ENCODE measurements at places on chromosomes 11 and 22.

DNA sequence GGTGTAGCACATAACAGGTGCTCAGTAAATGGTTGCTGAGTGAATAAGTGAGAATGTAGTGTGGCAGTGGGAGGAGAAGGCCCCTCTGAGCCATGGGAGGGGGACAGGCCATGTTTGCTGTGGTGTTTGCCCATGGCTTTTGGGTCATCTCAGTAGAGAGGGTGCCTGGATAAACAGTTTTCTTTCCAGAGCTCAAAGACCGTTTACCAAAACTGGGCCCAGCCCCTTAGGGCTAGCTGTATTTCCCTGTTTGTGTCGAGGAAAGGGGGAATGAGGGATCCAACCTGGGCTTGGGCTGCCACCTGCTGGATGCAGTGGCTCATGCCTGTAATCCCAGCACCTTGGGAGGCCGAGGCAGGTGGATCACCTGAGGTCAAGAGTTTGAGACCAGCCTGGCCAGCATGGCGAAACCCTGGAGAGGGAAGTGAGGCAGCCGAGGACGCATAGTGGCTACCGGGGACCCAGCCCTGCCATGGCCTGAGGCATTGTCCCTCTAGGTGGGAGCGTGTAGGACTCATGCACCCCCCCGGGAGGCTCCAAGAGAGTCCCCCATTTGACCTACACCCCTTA lies 8.7 kb upstream of the LTO1 start:
- DNase-seq, result no peak

- no peak for DNase-seq
Observed at GRCh38 chr22:24498824-24499223, 3.7 kb downstream of the UPB1 start.

DNA sequence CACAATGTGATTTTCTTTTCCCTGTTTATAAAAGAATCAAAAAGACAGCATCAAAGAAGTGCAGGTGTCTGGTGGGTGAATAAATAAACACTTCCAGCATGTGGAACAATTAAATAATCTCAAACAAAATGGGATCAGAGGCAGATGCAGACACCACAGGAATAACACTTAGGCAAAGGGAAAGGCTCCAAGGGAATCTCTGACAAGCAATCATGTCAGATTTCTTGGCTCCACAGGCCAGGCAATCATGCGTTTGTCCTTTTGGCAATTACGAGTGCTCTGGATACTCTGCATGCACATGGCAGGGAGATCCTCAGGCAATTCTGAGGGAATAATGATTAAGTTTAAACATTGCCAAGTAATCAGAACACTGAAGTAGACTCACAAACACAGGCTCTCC lies 403.5 kb upstream of the LUZP2 start:
- no peak for DNase-seq

GRCh38 chr22:23080613-23081290 lies 10.4 kb downstream of the GNAZ start:
- DNase-seq, result no peak

DNA sequence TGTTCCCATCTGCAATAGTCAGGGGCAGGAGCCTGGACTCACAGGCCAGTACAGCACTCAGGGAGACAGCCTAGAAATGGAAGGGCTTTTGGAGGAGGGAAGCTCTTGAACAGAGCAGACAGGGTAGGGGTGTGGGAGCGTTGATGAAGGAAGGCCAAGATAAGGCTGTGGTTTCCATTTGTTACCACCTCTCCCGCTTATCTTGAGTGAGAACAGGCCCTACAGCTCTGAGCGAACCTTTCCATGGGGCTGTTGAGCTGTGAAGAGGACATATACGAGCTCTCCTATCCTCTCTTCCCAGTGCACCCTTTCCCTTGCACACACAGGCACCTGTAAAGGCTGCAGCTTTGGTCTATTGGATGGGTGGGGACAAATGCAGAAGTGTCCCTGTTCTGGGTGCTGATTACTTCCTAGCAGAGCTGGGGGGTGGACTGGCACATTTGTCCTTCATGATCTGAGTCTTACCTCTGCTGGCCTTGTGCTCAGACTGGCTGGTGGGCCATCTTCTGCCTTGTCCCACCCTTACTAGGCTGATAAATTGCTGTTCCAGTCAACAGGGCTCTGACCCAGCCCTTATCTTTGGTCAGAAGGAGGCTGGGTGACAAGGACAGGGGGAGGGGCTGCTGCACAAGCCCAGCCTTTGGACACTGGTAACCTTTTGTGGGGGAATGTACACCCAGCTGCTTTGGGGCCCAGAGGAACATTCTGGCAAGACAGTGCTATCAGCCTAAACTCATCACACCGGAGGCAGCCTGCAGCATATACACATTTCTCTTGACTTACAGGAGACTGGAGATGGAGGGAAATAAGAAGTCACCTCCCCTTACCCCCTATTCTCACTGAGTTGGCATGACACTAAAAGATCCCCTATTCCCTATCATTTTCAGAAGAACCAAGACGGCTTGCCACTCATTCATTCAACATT lies 80.1 kb upstream of the NNMT start:
- DNase-seq, result no peak

DNA sequence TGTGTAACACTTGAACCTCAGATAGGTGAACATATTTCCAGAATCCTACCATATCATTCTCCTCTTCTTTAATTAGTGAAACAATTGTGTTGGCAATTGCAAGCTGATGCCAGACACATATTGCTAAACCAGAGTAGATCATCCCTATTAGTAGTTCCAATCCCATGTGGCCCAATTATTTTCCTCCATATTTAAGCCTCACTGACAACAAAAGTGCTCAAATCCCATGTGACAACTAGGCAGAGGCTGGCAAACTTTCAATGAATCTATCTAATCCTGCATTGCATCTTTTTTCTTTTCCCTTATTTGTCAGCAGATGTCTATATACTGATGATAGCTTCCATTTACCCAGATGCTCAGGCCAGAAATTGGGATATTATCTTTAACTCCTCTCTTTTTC lies 90.4 kb downstream of the GRIA4 start:
- no peak for DNase-seq

DNA sequence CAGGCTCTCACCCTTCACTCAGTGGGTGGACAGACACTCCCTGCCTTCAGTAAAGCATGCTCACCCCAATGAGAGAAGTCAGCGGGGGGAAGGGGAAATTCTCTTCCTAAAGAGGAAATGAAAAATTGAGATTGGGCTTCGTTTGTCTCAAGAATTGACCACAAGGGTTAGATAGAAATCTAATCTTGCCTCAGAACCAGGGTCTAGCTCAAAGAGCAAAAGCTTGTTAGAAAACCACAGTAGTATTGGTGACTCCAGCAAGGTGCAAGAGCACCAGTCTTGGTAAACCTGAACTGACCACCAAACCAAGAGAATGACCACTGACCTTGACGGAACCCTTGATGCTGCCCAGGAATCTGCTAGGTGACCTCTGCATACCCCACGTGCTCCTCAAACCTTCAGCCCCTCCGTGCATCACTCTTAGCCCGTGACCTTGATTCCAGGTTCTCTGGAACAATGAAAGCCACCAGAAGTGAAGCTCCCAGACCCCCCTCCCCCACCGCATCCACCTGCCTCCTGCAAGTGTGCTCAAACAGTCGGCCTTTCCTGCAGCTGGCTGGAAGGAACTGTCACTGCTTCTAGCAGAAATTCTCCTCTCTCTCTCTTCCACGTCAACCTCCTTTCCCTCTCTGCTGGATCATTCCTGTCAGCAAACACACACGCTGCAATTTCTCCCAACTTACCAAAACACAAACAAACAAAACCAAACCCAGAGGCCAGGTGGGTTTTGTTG lies 3.1 kb upstream of the TMA7B start:
- DNase-seq, result no peak

- no peak for DNase-seq
Observed at GRCh38 chr22:22397292-22397870, 111.2 kb downstream of the ZNF280B start.

DNA sequence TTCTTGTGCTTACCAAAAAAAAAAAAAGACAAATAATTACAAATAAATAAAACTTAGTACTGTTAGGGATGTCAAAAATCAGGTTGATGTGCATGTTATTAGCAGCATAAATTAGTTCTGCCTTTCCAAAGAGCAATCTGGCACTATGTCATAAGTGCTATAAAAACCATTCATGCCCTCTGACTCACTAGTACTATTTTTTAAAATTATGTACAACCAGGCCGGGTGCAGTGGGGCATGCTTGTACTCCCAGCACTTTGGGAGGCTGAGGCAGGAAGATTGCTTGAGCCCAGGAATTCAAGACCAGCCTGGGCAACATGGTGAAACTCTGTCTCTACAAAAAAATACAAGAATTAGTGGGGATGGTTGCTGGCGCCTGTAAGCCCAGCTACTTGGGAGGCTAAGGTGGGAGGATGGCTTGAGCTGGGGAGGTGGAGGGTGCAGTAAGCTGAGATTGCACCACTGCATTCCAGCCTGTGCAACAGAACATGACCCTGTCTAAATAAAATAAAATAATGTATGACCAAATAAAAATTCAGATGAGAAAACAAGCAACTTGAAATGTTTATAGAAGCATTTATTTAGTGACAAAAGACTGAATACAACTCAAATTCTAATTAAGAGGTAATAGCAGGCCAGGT lies 25.3 kb downstream of the UEVLD start:
- DNase-seq, result no peak

GRCh38 chr11:65445101-65445603 lies 22.6 kb downstream of the NEAT1 start:
- no peak for DNase-seq

DNA sequence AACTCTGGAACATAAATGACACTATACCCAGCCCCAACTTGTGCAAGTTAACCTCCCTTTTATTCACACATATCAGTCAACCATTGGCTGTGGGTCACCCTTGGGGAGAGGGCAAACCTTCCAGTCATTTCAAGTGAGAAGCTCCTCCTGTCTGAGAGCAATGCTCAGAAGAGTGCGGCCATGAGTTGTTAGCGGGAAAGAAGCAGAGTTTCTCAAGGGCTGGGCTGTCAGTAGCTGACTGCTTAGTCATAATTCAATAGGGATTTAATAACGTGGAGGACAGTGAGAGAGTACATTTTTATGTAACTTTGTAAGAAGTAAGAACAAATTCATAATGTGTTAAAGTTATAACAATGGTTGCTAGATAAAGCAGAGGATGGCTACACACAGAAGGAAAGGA lies 5.1 kb downstream of the PATE2 start:
- no peak for DNase-seq

DNA sequence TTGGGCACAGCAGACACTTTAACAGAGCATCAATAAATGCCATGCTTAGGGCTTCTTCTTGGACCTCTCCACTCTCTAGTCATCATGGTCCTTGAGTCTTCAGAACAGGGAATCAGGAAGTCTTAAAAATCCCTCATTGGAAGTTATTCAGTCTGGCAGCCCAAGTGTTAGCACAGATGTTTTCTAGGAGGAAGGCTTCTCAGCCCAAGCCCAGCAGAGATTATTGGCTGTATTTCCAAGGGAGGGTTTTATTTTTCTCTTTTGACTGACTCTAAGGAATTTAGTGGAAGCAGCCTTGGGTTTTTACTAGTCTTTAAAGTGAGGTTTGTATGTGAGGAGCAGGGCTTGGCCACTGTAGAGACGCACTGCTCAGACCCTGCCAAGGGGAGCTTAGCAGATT lies 41.9 kb downstream of the CEP164 start:
- DNase-seq, result no peak

- DNase-seq, result no peak
Observed at GRCh38 chr11:1121813-1122663, 35.7 kb upstream of the MUC5AC start.

DNA sequence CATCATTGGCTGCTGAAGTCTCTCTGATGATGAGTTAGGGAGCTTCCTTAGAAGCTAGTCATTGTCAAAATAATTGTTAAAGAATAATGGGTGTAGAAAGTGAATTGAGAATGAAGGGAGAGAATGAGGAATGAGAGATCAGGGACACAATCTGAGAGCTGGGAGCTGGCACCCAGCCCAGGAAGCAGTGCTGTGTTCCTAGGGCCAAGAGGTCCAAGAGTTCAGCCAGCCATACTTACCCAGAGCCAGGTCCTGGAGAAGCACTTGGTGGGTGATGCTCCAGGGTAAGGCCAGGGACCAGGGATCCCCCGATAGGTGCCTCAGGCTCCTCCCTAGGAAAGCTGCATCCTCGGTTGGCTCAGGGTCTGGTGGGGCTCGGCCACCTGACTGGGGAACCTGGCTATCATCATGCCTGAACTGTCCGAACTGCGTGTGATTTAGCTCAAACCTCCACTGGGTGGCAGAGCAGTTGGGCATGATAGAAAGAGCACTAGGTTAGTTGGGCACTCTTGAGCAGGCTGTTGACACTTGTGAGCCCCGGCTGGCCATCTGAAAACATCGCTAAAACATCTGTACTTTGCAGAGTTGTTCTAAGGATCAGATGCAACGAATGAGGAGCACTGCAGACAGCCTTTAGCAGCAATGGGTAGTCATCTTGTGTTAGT lies 123.9 kb upstream of the NCAM1 start:
- DNase-seq, result no peak

DNA sequence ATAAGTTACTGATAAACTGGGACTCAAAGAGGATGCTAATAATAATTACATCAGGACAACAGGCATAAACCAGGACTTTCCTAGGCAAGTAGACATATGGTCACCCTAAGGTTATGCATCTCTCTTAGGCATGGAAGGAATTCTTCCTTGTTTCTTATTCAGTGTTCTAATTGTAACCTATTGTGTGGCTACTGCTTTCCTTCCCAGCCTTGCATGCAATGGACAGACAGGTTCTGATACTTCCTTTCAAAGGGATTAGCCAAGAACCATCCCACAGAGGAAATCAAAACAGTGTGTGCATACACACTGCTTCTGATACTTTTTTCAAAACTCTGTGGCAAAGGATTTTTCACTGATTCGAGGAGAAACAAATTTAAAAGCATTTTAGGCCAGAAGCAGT lies 48.3 kb downstream of the RRAS2 start:
- no peak for DNase-seq

GRCh38 chr22:21098099-21098671 lies 52.4 kb downstream of the LRRC74B start:
- DNase-seq, result no peak

- no peak for DNase-seq
Observed at GRCh38 chr22:46613606-46614021, 6.6 kb upstream of the GRAMD4 start.

DNA sequence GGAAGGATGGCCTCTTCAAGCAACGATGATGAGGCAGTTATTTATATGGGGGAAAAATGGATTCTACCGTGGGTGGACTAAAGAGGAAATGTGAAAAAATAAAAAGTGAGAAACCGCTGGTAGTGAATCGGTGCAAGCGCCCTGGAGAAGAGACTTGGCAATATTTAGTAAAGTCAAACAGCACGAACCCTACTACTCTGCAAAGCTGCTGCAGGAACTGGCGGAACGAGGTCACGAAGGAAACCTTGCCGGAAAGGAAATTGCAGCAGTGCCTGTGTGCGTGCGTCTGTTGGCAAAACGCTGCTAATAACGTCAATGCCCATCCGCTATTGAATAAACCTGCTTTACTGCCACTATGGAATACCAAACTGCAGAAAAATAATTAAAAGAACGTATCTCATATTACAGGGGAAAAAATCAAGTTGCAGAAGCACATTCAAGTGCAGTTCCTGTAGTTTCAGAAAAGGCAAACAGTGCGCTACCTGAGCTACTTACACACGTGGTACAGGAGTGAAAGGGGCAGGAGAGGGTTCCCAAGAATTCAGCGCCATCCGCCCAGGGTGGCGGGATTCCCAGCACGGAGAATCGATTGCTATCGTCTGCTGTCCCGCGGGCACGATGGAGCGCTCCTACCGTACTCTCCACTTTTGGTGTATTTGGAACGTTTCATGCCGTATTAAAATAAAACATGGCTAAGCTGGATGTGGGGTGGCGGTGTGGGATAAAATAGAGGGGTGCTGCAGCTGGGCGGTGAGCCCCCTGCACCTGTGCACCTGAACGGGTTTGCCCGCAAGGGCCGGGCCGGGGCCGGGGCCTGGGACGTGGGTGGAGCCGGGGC lies 585 bp upstream of the NADSYN1 start:
- DNase-seq, result no peak

- no peak for DNase-seq
Observed at GRCh38 chr22:26673486-26673885, 16.1 kb downstream of the MIAT start.
